Activated CD8-positive, alpha-beta T cell treated with anti-CD3 and anti-CD28 coated beads, Interleukin-2, amount 10 ng/mL, durations not matched to agents 7 days and 5 days (primary cell): ENCODE measurements at places on chromosomes 2 and 18.

- DNase-seq, result no peak
Observed at GRCh38 chr2:38406597-38407110, 29.6 kb upstream of the ATL2 start.

DNA sequence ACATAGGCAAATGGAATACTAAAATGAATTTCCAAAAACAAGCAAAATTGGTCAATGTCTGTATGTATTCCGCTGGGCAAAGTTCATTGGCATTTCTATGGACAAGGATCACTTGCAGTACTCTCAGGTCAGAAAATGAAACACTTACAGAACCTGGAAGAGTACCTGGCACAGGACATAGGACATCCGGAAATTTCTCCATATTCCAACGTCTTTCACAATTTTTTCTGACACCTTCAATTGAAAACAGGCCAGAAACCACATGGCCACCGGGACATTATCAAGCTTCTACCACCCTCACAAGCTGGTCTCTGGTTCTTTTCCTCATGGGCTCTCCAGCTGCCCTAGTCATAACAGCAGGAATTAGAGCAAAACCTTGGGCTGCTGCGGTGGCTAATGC, 96.9 kb upstream of the MSH6 start:
- no peak for DNase-seq

DNA sequence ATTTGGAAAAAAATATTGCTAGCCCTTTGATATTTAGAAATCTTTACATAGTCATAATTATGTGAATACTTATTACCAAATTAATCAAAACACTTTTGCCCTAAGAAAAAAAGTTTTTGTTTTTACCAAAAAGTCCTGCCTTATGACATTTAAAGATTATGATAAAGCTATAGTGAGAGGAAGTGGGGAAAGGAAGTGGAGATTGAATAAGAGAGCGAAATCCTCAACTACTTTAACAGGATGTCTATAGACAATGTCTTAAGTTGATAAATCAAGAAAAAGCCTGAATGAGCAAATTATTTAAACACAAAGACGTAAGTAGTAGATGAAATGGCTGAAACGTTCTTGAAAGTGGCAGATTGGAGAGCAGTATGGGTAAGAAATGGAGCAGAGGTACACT, 20.9 kb upstream of the VPS54 start:
- no peak for DNase-seq

GRCh38 chr18:37135177-37135576, 306.2 kb downstream of the KIAA1328 start:
- DNase-seq, result no peak

GRCh38 chr18:50158866-50159653, 35.9 kb downstream of the MYO5B start:
- no peak for DNase-seq

GRCh38 chr18:908758-909724, 4.4 kb downstream of the ADCYAP1 start:
- DNase-seq, result no peak
